Caki2 (cell line): ENCODE measurements at places on chromosomes 13 and 19. TPM values are rescaled to one million over a fixed set of nuclear protein-coding genes. Genes with fewer than 3 reads are reported as not detected.
A peak's percentile ranks its signal among the peaks of the same experiment; 100 is the strongest.

DNA sequence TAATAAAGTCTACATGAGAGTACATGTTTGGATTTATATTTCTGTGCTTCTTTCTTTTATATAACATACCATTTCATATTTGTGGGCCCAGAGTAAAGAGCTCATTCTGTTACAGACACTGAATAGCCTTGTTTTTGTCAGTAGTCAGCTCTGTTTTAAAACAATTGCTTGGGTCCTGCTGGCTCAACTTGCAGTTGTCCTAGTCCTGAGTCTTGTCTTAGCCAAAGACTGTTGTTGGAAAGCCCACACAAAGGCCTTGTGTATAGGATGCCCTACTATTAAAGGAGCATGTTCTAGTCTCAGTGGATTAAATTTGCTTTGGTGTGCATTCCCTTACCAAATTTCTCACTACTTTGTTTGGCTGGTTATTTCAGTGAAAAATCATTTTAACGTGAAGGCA, 3.8 kb upstream of the KCNRG start:
- DNase-seq: no peak

DNA sequence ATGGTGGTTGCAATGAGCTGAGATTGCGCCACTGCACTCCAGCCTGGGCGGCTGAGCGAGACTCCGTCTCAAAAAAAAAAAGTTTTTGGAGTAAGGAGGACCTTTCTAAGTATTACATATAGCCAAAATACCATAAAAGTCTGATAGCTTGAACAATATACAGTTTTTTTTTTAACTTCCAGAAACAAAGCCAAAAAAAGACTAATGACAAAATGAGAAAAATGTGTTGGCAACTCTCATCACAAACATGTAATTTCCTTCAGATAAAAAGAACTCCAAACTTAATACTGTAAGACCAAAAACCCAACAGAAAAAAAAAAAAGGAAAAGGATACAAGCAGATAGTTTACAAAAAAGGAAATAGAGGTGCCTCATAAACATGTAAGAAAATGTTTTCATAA, 68.2 kb upstream of the MED4 start:
- no peak for DNase-seq

DNA sequence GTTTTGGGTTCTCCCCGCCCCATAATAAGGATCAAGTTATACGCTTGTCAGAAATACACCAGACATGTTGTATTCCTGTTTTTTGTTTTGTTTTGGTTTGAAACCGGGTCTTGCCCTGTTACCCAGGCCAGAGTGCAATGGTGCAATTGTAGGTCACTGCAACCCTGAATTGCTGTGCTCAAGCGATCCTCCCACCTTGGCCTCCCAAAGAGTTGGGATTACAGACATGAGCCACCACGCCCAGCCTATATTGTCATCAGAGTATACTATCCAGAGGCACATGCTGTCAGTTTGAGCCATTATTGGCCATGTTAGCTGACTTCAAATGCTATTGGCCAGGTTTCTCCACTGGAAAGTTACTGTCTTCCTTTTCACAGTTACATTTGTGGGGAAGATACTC, 9.8 kb downstream of the SAFB start:
- no peak for DNase-seq

DNA sequence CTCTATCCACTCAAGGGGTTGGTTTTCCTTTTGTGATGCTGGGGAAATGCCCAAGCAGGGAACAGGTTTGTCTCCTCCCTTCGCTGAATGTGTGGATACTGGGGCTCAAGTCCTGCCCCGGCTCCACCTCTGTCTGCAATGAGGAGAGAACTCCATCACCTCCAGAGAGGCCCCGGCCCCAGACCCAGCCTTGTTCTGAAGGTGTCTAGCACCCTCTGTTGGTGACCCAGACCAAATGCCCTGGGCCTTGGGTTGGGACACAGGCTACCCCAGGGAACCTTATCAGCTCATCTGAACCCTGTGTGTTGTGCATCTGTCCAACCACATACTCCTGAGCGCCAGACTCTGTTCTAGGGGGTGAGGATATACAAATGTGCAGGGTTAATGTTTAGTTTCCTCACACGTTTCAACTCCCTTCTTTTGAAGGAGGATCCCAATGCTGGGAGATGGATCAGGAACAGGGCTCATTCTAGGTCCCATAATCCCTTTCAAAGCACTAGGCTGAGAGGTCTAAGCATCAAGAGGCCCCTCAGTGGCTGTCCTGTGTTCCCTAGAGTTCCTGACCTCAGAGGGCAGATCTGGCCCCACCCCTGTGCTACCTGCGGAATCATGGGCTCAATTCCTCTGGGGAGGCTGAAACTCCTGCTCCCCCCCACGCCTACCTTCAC, 112.5 kb upstream of the SLC7A1 start:
- DNase-seq: no peak

GRCh38 chr13:73952648-73953047, 181.6 kb downstream of the KLF12 start:
- DNase-seq: no peak

- DNase-seq: peak; percentile 98
Observed at GRCh38 chr19:12793290-12794195, 2.3 kb downstream of the JUNB start.

GRCh38 chr13:35995136-35995535, 136.0 kb downstream of the DCLK1 start:
- DNase-seq: no peak

DNA sequence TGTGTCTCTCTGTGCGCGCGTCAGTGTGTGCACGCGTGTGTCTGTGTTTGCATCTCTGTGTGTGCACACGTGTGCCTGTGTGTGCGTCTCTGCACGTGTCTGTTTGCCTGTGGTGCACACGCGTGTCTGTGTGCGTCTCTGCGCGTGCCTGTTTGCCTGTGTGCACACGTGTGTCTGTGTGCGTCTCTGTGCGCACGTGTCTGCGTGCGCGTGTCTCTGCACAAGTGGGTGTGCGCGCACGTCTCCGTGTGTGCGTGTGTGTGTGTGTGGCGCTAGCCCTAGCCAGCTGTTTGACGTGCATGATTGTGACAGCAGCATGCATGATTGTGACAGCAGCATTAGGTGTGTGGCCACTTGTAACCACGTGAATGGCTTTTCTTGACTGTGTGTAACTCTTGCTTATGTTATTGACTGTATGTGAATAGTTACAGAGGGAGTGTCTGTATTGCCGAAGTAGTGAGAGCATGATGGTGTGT, 31.1 kb downstream of the ZNF146 start:
- DNase-seq: no peak

DNA sequence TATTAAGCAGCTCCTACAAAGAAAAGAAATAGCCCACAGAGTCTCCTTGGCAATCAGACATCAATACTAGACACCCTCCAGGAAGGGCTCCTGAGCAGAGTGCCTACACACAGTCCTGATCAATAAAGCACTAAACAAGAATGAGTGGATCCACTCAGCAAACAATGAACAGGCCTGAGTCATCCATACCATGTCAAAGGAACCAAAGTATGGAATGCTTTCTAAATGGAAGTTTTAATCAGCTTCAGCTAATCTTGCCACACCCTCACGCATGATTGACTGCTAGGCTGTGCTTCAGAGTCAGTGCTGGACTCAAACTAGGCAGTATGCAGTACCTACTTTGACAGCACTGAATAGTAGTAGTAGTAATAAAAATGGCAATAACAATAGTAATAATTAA, 392.7 kb upstream of the HTR2A start:
- no peak for DNase-seq

DNA sequence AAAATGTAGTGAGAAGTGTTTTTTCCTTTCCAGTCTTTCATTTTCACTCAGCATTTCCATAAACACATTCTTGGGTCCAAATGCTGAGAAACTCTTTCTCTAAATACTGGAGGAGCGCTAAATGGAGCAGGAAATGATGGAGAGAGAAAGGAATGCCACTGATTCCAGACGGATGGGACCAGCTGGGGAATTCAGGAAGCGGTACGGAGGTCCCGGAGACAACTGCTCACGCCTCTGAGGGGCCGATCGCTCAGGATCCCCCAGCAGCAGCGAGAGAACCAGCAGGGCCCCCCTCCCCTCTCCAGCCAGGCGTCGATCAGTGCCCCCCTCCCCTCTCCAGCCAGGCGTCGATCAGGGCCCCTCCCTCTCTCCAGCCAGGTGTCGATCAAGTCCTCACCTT, 13.2 kb downstream of the RASA3 start:
- DNase-seq: no peak

DNA sequence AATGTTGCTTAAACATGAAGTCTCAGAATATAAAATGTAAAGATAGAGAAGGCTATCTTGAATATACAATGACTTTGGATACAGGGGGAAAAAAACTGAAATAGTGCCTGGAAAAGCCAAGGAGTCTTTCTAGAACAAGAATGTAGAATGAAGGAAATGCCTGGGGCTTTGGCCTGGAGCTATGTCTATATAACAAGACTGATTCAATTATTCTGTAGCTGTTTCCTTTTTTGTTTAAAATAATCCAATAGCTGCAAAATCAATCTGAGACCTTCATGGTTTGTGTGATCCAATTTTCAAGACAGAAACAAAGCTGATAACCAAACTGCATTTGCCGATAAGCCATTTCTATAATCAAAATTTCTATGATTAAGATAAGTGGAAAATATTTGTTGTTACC, 530.9 kb upstream of the NBEA start:
- DNase-seq: no peak

DNA sequence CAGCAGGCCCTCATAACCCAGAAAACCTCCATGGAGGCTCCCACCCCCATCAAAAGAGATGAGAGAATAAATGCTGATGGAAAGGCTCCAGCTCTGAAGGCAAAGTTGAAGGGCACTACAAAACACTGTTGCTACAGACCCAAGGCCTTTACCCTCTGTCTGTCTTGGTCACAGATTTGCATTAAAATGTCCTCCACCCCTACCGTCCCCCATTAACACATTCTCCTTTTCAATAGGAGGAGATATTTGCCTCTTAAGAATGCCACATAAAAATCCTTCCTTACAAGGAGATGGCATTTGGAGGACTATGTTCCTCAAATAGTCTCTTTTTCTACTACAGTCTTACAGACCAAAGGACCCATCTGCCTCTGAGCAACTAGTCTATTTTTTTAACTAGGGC, 361.5 kb downstream of the ENOX1 start:
- no peak for DNase-seq

GRCh38 chr13:40024204-40024966, 368.9 kb downstream of the COG6 start:
- DNase-seq: no peak

GRCh38 chr19:49094505-49095482, 9.5 kb downstream of the SNRNP70 start:
- DNase-seq: no peak

DNA sequence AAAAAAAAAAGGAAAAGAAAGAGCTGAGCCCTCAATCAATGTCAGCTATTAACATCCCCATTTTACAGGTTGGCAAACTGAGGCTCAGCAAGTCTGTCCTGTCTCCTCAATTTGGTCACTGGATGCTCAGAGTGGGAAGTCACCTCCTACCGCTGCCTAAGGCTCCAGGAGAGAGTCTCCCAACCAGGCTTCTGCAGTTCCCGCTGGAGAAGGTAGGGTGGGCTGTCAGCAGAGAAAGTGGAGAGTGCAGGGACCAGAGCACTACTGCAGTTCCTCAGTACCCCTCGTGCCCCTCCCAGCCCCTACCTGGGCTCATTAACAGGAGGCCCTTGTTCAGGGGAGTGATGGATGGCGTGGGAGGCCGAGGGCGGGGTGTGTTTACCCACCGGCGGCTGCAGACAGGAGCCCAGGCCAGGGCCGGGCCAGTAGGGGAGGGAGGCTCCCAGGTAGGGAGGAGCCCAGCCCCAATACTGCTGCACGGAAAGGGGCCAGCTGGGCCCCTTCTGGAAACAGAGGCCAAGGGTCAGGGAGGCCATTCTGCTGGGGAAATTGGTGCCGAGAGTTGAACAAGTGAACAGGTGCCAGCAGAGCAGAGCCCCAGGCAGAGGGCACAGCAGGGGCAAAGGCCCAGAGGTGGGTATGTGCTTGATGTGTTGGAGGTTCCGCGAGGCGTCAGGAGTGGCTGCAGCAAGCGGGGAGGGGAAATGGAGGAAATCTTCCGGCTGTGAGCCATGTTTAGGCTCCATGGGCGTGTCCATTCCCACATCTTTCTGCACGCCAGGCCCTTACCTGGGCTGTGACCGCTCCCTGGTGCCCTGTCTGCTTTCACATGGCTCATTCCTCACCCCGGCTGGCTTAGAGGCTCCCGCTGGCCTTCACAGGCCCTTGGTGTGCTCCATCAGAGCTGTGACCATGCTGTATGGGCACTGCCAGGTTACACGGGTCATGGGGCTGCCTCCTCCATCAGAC, 7.6 kb upstream of the COMP start:
- no peak for DNase-seq

DNA sequence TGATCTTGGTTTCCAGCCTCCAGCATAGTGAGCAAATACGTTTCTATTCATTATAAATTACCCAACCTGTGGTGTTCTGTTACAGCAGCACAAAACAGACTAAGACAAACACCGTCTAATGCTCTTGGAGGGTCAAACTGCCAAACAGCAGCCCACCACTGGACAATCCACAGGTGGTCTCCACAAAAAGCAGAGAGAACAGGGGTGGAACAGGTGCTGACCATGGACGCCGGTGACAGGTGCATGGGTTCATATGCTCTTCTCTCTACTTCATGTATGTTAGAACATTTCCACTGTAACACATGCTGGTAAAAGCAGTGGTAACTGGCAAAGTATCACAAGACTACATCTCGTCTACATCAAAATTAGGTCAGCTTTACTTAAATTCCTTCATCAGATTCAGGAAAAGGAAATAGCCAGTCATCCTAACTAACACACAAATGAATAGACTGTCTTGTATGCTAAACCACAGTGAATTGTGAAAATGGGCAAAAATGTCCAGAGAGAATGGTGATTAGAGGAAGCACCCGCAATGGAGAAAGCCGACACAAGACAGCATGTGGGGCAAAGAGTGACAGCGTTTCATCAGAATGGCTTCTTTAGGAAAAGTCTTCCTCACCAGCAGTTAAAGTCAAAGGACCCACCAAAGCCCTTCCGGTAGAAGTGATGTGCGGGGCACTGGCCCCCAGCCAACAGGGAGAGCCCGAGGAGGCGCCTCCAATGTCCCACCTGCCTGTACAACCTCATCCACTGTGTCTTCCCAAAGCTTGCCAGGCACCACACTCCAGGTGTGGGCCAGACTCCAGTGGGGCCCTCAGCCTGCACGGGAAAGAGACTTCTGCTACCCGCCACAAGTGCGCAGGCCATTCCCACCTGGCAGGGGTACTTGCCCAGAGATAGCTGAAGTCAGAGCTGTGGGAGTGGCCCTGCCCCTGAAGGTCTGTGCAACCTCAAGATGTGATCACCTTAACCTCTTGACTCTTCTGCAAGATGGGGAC, 6.5 kb downstream of the CARS2 start:
- DNase-seq: no peak

Gene TEX29
- not detected in 2 replicates for total RNA-seq

Gene ZNF154
- total RNA-seq: not detected in 2 replicates

Gene CPB2
- total RNA-seq: not detected in 2 replicates

Gene ATP4B
- not detected in 2 replicates for total RNA-seq

Gene KIR2DL4
- total RNA-seq: not detected in 2 replicates
